ENCODE measurements at places on chromosomes 12 and 14.

DNA sequence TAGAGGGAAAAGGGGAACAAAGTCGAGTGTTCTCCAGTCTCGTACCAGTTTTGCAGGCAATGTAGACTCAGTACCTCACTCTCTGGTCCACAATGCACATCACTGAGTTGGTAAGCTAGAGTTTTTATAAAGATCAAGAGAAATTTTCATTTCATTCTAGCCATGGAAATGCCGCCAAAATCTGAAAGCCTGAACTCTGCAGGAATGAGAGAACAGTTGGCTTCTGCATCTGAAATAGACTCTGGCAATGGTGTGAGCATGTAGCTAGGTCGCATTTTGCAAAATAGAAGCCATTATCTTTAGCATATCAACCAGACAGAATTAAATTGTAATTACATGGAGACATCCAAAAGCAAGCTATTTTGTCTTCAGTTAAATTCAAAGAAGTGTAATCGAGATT lies 381.0 kb downstream of the NOVA1 start:
- no peak for DNase-seq

DNA sequence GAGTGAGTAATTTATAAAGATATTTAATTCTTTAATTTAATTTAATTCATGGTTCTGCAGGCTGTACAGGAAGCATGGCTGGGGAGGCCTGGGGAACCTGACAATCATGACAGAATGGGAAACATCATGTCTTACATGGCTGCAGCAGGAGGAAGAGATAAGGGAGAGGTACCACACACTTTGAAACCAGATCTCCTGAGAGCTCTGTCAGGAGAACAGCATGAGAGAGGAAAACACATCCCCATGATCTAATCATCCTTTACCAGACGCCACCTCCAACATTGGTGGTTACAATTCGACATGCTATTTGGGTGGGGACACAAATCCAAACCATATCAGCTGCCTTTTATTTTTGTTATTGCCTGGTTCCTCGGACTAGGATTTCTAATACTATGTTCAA lies 928.6 kb downstream of the TMEM121 start:
- no peak for DNase-seq

DNA sequence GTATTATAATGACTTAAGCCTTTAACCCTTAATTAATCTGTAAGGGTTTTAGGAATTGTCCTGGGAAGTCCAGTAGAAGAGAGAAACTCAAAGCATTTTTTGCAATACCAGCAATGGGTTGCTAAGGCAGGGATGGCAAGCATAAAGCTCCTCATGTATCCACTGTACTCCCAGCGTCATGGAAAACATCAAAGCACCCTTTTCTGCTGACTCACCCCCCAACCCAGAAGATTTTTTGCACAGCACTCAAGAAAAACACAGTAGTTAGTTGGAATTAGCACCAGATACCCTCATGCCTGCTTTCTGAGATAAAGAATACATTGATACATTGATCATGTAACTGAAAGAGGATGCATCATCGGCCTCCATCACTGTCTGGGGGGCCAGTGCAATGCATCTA lies 199.1 kb upstream of the CNOT2 start:
- no peak for DNase-seq

DNA sequence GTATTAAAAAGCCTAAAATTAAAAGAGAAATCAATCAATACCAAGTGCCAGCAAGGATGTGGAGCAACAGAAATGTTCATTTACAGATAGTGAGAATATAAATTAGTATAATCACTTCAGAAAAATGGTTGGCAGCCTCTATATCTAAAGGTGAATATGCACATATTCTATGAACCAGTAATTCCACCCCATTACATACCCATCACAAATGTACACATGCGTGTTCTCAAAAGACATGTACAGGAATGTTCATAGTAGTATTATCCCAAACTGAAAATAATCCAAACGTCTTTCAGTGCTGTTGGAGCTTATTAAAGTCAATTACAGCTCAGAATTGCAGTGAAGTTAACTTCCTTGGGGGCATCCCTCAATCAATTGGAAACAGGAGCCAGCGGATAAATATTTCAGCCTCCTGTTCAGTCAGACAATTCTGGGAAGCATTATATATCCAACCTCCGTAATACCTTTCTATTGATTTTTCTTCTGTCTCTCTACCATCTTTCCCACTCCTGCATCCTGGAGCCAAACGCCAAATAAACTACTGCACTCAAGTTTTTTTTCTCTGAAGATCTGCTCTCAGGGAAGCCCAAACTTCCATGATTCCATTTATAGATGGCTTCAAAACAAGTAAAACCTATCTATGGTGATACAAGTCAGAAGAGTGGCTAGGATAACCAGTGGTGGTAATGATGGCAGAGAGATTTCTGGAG lies 45.0 kb upstream of the OR5AU1 start:
- DNase-seq, result no peak

DNA sequence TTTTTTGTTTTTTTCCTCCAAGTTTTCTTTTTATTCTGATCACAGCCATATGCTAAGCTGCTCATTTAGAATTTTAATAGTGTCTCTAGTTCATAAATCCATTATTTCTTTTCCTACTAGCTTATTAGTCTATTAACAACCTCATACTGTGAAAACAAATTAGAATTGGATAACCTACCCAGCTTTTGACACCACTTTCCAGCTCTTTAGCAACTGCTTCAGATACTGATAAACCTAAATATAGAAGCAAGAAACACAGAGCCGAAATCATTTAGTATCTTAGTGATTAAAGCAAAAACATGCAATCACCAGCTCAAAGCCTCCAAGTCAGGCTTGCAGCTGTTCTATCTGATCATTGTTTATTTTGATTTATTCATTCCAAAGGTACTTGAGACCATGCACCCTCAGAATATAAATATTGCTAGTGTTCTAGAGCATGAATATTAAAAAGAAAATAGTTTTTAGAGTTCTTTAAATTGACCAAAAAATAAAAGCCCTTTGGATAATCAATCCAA lies 121.5 kb downstream of the STXBP6 start:
- no peak for DNase-seq

- DNase-seq, result no peak
Measured at GRCh38 chr14:93527203-93527607, 96.5 kb downstream of the UNC79 start.

- no peak for DNase-seq
Measured at GRCh38 chr12:23803540-23803939, 145.9 kb downstream of the SOX5 start.

GRCh38 chr12:113396200-113396599 lies 7.5 kb downstream of the SDS start:
- DNase-seq, result no peak

- no peak for DNase-seq
Measured at GRCh38 chr12:93663006-93663728, 14.0 kb upstream of the CRADD start.

All from GM19239 (cell line).